SK-MEL-5 (cell line): ENCODE measurements at places on chromosomes 12 and 14. TPM values are rescaled to one million over a fixed set of nuclear protein-coding genes. Genes with fewer than 3 reads are reported as not detected.

EFS gene
- not detected in 2 replicates for total RNA-seq

EML5 gene
- total RNA-seq = 0.16 and 0.53 TPM in 2 replicates

TPPP2 gene
- not detected in 2 replicates for total RNA-seq

RNU6-8 gene
- total RNA-seq = not detected in 2 replicates

OR4K2 gene
- total RNA-seq = not detected in 2 replicates

GRCh38 chr12:130922511-130922953, 31.2 kb upstream of the ADGRD1 start:
- no peak for DNase-seq

DNA sequence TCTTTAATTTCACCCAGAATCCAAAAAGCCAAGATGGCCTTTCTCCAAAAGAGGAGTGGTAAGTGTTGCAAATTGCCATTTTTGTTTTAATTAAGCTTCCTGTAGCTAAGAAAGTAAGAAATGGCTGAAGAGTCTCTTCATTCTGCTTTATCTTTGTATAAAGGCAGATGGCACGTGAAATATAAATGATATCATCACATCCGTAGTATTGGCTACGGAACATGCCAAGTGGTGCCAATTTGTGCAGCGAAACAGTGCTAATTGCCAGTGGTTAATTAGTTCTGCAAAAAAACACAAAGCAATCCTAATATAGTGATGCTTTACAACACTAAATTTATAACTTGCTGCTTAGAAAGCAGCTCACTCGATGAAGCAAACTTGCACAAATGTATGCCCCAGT, 29.4 kb downstream of the PLEKHG7 start:
- DNase-seq = no peak

- peak; percentile 66 for DNase-seq
These were observed 19.4 kb downstream of the PPP1R36 start for GRCh38 chr14:64569138-64569631.
